ENCODE measurements at places on chromosomes 6 and 20. TPM values are rescaled to one million over a fixed set of nuclear protein-coding genes. Genes with fewer than 3 reads are reported as not detected.

DNA sequence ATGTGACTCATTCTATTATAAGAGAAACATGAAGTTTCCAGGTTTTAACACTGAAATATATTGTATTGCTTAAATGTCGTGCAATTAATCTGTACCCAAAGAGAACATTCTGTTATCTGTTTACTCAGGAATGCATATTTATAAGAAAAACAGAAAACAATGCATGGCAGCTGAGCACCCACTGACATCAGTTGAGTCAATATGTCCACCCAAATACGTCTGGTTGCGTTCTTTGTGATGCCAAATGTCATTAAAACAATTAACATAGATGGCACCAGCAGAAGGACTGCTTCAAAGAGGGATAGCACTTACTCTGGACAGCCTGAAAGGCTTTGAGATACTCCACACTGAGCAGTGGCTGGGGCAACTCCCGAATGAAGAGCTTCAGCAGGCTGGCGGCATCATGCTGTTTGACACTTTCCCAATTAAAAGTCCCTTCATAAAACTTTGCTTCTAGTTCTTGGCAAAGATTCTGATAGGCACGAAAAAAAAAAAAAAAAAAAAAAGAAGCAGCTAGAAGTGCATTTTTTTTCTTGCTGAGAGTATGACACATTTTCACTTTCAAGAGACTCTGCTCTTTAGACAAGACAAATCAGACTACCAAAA is 102.3 kb downstream of the ARHGAP18 start:
- no peak for DNase-seq

Gene PAX1
- not detected for total RNA-seq

DNA sequence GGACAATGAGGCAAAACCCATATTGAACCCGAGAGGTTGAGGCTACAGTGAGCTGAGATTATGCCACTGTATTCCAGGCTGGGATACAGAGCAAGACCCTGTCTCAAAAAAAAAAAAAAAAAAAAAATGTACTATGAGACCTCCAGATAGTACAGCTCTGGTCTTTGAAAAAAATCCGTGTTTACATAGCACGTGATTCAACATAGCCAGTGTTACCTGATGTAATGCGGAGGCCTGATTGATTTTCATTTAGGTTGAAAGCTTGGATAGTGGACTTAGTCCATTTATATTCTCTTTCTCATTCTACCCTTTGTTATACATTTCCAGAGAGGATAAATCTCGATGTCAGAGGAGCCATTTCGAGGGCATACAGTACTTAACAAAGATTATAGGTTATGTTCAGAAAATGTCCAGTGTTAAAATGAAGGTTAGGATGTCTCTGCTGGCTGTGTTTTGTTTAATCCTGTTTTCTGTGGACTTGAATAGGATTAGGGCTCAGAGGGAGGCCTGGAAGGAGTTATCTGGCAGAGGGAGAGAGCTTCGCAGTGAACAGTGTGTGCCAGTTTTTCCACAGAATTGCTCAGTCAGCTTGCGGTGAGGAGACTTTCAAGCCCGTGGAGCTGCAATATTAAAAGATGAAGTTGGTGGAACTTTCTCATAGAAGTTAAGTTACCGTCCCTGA is 33.9 kb upstream of the BCLAF1 start:
- DNase-seq: no peak

Gene F13A1
- 0.03 TPM for total RNA-seq

GRCh38 chr6:89404512-89404911 is 7.6 kb downstream of the RRAGD start:
- DNase-seq: no peak

- DNase-seq: no peak
Measured at GRCh38 chr6:170087941-170088581, 202.8 kb downstream of the DLL1 start.

DNA sequence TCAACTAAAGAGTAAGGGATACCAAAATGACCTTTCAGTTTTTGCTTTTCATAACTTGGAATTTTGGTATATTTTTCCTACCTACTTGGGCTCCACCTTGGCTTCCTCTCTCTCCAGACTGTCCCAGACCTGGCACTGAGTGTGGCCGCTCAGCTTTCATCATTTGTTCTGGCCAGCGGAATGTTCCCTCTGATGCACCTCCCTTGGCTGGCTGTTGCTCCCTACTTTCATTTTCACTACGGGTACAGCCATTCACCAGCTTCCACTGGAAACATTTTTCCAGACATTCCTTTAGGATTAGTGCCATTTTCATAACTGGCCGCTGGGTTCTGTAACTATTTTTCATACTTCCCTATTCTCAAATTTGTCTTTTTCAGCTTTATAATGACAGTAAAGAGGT is 487.4 kb downstream of the TENT5A start:
- DNase-seq: peak; percentile 71

GRCh38 chr6:25138934-25139415 is 140.2 kb upstream of the CARMIL1 start:
- DNase-seq: no peak
